ENCODE measurements at places on chromosomes 2 and 18.

DNA sequence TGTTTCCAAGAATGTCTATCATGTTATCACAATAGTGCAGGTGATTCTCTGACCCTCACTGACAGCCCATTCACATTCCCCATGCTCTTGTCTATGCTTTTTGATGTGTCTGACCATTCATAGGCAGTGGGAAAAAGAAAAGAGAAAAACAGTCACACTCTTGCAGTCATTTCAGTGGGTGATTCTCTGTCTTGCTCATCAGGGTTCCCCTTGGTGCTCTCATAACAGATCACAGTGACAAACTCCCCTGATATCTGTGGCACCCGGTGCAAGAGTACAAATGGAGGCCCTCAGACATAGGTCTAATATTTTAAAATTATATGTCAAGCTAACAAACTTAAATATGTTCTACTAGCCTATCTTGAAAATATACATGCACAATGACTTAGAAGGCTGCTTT lies 72.7 kb upstream of the PPP1CB start:
- DNase-seq: no peak

- no peak for DNase-seq
These were observed 5.2 kb upstream of the FHL2 start for GRCh38 chr2:105403783-105404698.

GRCh38 chr2:681312-681711 lies 4.1 kb upstream of the TMEM18 start:
- DNase-seq: no peak

DNA sequence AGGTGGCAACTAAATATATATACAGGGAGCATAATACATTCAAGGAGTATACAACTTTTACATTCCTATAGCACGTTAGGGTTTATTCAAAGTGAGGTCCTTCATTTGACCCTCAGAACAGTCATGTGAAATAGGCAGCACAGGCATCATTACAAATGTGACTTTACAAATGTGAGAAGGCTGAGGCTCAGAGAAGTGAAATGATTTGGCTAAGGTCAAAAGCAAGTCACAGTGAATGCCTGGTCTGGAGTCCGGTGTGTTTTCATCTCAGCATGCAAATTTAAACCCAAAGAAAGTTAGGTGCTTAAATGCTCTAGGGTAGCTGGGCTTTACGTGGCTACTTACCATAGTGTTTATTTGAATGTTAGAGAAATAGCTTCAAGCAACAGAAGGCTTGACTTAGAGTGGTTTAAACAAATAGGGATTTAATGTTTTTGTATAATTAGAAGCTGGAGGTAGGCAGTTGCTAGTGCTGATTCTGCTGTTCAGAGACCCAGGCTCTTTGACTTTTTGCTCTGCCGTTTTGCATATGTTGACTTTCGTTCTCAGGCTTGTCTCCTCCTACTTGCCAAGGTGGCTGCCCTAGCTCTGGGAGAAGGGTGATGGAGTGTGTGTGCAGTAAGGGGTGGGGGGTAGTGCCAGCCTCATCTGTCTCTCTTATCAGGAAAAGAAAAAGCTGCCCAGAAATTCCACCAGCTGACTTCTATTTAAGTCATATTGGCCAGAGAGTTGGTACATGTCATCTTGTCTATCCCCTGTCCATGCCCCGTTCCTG lies 89.2 kb downstream of the PLCL1 start:
- no peak for DNase-seq

DNA sequence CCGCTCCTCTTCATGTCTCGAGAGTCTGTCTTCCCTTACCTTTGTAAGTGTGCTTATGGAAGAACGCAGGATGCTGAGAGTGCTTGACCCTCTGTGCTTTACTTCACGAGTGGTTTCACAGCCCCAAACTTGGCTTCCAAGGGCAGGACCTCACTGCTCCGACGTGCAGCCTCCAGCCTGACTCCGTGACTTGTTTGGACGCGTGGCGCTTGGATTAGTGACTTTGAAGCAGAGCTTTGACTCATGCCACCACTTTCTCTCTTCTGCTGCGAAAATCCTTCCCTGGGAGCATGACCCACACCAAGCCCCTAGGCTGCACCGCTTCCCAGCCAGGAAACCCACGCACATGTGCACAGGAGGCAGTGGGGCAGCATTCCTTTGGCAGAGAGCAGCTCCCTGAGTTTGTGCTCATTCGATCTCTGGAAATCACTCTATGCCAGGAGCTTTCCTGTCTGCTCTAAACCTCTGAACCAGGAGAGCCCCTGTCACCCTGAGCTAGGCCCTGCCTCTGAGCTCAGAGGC lies 207.8 kb upstream of the HS6ST1 start:
- no peak for DNase-seq

- no peak for DNase-seq
These were observed 30.4 kb upstream of the ASB18 start for GRCh38 chr2:236294647-236295046.

DNA sequence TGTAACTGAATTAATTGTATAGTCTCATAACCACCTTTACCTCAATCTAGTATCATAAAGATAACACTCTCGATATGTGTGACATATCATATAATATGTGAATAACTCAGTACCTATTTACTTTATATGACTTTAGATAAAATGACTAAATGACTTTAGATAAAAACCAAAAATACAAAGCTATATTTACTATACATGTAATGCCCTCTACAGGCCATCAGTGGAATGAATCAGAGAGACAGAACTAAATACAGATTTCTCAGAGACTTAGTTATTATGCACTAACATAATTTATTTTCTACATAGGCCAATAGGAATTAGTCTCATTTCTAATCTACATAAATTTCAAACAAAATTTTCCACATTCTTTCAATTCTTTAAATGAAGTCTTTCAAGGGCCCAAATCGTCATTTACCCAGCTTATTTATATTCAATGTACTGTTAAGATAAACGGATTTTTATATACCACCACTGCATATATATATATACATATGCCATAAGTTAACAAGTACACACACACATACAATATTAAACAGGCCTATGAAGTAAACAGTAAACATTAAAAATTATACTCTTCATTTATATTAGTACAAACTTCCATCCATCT lies 219.9 kb downstream of the EXOC6B start:
- DNase-seq: peak; percentile 28

DNA sequence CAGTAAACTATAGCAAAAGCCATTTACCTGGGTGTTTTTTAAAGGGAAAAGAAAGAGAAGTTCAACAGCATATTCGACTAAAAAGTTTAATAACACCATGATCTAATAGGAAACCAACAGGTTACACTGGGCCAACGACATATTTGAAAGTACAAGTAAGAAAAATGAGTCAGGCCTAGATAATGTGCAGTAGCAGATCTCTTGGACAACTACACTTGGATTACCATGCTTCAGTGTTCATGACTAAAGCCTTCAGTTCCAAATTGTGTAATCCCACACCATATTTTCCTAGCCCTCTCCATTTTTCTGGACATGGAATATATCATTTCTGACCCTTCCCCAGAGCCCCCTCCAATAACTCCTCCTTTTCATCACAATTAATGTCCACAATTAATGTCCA lies 39.1 kb upstream of the FIGN start:
- no peak for DNase-seq

DNA sequence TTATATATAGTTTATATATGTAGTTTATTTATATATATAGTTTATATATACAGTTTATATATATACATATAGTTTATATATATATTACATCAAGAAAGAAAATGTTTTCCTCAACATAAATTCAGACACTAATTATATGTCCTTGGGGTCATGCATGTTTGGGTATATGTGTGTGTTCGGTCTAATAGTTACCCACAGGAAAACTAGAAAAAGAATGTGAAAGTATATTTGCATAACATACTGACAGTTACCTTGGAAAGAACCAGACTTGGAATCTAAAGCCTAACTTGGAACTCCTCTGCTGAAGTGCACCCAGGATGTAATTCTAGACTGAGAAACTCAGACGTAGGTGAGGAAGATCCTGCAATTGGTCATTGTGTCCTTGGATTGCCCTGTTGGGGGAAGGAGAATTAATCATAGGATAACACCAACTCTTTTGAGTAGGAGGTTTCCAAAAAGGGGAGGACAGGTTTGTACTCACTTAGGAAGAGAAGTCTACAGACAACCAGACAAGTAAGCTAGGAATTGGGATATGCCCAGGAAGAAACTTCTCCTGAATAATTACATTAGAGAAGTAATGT lies 8.9 kb upstream of the SLC25A12 start:
- no peak for DNase-seq

DNA sequence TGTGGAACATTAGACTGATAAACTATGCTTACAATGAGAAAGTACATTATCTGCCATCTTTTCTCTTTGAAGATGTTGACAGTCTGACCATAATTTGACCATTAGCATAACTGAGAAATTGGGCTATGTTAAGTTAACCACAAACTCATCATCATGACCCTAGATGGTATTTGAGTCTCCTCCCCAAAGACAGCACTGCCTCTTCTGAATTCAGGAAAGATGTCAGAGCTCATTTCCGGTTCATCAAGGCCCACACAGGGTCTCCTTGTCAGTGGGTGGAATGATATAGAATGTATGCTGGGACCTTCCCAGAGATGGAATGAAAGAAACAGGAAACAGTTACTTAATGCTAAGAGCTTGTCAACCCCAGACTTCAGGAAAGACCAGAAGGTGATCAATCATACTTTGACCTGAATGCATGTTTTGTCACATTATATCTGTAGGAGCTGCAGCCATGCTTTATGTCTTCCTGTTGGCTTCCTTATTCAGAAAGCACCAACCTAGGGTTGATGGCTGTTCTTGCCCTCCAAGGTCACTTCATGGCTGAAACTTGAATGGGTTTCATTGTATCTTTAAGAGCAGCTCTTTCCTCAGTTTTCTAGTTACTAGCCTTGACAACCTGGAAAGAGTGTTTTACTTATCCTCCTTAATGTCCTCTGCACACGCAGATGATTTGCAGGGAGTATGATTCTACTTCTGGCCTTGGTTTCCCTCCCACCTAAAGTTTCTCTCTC lies 99.1 kb upstream of the NEUROD1 start:
- DNase-seq: no peak

- no peak for DNase-seq
These were observed 605.5 kb downstream of the EPHA4 start for GRCh38 chr2:220966636-220967035.

GRCh38 chr18:11320986-11321385 lies 171.6 kb upstream of the PIEZO2 start:
- DNase-seq: no peak

DNA sequence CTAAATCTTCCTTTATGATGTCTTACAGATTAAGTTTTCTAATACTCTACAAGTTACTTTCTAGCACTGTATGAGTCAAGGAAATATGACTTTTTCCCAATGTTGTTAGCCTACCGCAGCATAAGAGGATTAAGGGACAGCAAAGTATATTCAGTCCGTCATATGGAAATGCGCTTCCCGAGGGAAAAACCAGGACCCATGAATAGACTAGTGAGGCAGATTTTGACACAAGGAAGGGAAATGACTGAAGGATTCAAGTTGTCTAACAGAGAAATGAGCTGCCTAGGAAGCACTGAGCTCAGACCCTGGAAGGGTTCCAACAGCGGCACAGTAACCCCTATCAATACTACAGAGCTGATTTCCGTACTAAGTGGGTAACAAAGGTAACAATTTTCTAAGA lies 12.0 kb downstream of the SEPTIN10 start:
- no peak for DNase-seq

GRCh38 chr2:217223222-217223930 lies 363.5 kb upstream of the TNP1 start:
- DNase-seq: no peak

- DNase-seq: no peak
These were observed 405.8 kb upstream of the CDH2 start for GRCh38 chr18:28582724-28583123.

DNA sequence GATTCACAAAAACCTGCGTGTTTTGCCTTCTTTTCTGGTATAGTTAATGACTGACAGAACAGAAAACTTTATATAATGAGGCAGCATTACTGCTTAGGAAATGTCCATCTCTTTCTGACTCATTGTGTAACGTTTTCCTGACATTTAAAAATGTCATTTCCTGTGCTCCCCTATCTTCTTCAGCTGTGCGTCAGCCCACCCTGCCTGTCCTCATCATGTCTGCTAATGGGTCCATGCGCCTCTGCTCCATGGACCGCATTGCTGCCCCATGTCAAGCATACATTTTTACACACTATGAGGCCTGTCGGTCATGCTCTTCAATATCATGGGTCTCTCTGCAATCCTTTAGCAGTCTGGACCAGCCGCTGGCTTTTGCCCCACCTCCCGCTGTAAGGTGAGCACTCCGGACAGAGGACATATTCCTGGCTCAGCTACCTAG lies 234.3 kb downstream of the CDCA7 start:
- no peak for DNase-seq

GRCh38 chr2:164681009-164681408 lies 59.7 kb upstream of the GRB14 start:
- no peak for DNase-seq

GRCh38 chr2:185645529-185645928 lies 93.1 kb upstream of the FSIP2 start:
- no peak for DNase-seq

DNA sequence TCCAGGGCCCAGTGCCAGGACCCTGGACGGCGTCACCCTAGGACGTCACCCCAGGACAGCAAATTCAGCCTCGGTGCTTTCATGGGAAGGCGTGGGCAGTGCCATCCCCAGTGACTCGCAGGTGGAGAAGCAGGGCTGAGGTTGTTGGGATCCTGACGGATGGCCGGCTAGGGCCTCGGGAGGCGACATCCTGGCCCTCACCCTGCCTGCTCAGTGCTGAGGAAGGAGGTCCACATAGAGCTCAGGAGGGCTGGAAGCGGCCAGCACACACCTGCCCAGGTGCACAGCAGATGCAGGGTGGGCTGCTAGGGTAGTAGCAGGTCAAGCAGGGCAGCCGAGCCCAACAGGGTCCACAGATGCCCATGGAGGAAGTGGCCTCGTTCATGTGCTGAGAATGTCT lies 482.0 kb upstream of the SALL3 start:
- DNase-seq: no peak

GRCh38 chr2:181189951-181190350 lies 209.5 kb downstream of the UBE2E3 start:
- DNase-seq: peak; percentile 28

DNA sequence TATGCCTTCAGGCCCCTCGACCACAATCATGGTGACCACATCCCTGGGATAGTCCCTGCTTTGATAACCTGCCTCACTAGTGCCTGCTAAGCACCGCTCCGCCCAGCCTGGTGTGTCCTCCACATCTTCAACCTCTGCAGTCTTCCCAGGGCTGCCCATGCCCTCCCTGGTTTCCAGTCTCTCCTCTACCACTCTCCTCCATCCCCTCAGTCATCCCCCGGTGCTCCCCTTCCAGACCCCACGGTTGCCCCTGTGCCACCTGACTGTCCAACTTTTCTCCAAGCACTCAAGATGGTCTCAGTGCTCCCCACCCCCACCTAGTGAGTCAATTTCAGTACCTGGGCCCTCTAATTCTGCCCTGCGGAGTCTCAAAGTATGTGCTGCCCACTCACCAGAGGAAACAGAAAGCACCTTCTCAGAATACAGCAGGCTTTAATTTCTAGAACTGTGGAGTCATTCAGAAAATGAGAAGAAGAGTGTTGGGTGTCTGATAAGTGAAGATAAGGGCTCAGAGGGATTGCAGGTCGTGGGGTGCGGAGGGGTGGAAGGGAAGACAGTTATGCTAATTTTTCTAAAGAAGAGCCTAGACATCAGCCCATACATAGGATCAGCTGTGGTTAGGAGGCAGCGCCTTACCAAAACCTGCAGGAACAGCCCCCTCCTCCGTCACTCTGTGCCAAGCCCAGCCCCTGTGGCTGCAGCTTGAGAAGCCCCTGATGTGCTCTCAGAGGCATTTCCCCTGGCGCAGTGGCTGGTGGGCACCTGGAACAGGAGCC lies 53.6 kb upstream of the CAB39 start:
- no peak for DNase-seq
